ENCODE measurements at places on chromosomes 13 and 19. TPM values are rescaled to one million over a fixed set of nuclear protein-coding genes. Genes with fewer than 3 reads are reported as not detected.

The PNMA8A gene
- total RNA-seq, result 2.3 TPM

The ADGRE3 gene
- not detected for total RNA-seq

The LCP1 gene
- not detected for total RNA-seq

The ZNF221 gene
- 10.6 TPM for total RNA-seq

The KLK12 gene
- not detected for total RNA-seq

The KLK15 gene
- total RNA-seq, result not detected

The CCNA1 gene
- 55.2 TPM for total RNA-seq

The OR7A5 gene
- not detected for total RNA-seq

The KCNC3 gene
- total RNA-seq, result under 0.01 TPM

The MBD3L3 gene
- total RNA-seq, result not detected

The ZNF541 gene
- total RNA-seq, result under 0.01 TPM

The LILRB3 gene
- total RNA-seq, result not detected

The TMPRSS9 gene
- not detected for total RNA-seq

The SIGLEC12 gene
- not detected for total RNA-seq

The ZNF575 gene
- not detected for total RNA-seq

The CACNA1A gene
- 0.32 TPM for total RNA-seq

The SHISA7 gene
- not detected for total RNA-seq

The ELAVL3 gene
- total RNA-seq, result not detected

The CLIP3 gene
- total RNA-seq, result 1.9 TPM

The PSG11 gene
- total RNA-seq, result not detected

The PLIN5 gene
- not detected for total RNA-seq

The ZNF534 gene
- not detected for total RNA-seq

The ANGPTL4 gene
- 9.9 TPM for total RNA-seq

The CD70 gene
- not detected for total RNA-seq

The HDGFL2 gene
- total RNA-seq, result 75.8 TPM

The FCER2 gene
- not detected for total RNA-seq

The PRR20A gene
- total RNA-seq, result not detected

The UPK1A gene
- not detected for total RNA-seq

The IQCN gene
- total RNA-seq, result under 0.01 TPM

Measured in epithelial cell of umbilical artery (primary cell).